ENCODE measurements at places on chromosomes 1 and 21.

DNA sequence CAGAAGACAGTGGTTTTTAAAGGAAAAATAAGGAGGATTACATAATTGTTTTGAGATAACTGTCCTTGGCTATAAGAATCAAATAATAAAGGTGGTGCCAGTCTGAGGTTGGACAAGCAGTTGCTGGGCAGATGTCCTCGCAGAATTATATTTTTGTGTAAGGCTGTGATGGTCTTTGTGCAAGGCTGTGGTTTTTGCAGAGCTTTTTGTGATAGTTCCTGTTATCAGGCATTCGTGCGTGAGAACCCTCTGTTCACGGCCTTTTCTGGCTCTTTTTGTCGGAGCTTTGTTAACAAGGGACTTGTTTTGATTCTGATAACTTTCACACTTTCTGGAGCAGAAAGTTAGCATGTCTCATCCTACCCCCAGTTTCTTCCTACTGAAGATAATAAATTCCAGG lies 33.4 kb downstream of the SH3BP5L start:
- DNase-seq: no peak

GRCh38 chr1:168280296-168280927 lies at the start of gene TBX19:
TSS of gene TBX19 (plus strand) at chr1:168280877. CDS start at chr1:168281091, 214 bp downstream.
- no peak for DNase-seq

- DNase-seq: no peak
Observed at GRCh38 chr1:232743999-232744398, 61.2 kb upstream of the MAP10 start.

DNA sequence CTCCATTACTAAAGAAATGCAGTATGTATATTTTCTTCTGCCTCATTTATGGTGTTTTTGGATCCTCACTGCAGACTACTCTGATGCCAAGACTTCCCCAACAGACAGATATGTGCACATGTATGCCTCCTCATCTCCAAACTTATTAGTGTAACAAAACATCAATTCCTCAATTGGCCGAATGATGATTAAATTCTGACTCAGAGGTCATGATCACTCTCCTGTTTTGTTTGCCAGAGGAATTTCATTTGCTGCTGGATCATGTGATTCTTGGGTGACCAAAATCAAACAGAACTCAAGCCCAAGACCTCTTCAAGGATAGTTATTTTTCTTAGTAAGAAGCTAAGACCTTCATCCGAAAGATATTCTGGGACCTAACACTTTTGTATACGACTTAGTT lies 227.6 kb downstream of the LMO4 start:
- DNase-seq: no peak

- no peak for DNase-seq
Observed at GRCh38 chr1:195466639-195467038, 1141.6 kb downstream of the KCNT2 start.

DNA sequence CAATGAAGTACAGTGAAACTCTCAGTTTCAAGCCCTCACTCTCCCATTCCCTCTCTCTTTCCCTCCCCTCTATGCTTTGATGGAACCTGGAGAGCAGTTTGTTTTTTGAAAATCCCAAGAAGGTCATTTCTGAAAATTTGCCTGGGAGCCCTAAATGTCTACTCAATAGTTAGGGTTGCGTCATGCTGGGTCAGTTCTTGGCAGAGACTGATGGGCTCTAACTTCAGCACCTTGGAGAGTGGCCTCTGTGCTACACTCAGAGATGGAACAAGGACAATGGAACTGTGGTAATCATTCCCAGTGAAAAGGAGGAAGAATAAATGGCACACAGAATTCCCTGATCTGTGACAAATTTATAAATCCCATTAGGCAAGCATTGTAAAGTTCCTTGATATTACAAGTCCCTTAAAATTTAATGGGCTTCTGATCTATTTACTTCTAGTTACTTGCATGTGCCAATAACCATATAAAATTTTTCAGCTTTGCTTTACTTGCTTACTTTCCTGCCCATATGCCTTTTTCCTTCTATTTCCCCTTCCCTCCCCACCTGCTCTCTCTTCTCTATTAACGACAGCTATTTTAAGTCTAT lies 182.9 kb upstream of the KCND3 start:
- DNase-seq: no peak

GRCh38 chr21:43895196-43895595 lies 30.2 kb downstream of the AGPAT3 start:
- DNase-seq: no peak

- DNase-seq: no peak
Observed at GRCh38 chr1:167720965-167721616, 691 bp upstream of the MPZL1 start.

GRCh38 chr1:3674100-3675094 lies 22.1 kb downstream of the TP73 start:
- no peak for DNase-seq

DNA sequence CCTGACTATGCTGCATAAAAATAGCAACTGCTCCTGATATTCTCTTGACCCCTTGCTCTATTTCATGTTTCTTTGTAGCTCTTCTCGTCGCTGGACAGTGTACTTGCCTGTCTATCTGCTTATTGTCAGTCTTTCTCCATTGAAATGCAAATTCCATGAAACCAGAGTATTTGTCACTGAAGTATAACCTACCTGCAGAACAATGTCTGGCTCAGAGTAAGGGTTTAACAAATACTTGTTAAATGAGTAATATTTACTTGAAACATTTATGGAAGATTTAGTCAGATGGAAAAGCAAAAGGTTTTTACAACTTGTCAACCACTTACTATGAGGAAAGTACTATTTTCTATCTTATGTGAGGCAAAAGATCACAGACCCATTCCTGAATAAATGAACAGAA lies 19.9 kb upstream of the ERICH3 start:
- no peak for DNase-seq

DNA sequence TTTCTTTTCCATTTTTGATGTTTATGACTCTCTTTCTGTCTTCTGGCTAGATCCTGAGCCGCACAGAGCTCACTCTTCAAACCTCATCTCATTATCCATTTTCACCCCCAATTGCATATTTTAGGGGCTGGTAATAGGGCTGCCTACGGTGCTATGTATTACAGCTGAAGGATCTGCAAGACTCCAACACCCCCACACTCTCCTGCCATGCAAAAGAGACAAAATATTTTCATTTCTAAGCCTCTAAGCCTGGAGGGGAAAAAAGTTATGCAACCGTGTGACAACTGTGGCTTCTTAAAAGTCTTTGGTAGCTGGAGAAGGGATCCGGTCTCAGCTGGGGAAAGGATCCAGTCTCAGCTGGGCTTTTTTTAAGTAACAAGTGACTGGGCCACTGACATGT lies 311.6 kb downstream of the NPHP4 start:
- no peak for DNase-seq

- no peak for DNase-seq
Observed at GRCh38 chr1:15825800-15826199, 18.4 kb upstream of the UQCRHL start.

DNA sequence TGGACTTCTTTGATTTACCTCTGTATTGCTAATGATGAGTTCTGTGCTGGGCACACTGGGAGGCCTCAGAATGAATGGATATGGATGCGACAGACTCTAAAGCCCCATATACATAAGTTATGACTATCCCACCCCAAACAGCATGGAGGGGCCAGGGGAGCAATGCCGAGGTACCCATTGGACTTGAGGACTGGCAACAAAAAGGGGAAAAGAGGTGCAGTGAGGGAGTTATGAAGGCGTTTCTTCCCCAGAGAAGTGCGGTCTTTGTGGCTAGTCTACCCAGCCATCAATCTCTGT lies 15.2 kb upstream of the CDCA8 start:
- DNase-seq: no peak
